GM12864 (cell line): ENCODE measurements at places on chromosomes 16 and 17.
A peak's percentile ranks its signal among the peaks of the same experiment; 100 is the strongest.

DNA sequence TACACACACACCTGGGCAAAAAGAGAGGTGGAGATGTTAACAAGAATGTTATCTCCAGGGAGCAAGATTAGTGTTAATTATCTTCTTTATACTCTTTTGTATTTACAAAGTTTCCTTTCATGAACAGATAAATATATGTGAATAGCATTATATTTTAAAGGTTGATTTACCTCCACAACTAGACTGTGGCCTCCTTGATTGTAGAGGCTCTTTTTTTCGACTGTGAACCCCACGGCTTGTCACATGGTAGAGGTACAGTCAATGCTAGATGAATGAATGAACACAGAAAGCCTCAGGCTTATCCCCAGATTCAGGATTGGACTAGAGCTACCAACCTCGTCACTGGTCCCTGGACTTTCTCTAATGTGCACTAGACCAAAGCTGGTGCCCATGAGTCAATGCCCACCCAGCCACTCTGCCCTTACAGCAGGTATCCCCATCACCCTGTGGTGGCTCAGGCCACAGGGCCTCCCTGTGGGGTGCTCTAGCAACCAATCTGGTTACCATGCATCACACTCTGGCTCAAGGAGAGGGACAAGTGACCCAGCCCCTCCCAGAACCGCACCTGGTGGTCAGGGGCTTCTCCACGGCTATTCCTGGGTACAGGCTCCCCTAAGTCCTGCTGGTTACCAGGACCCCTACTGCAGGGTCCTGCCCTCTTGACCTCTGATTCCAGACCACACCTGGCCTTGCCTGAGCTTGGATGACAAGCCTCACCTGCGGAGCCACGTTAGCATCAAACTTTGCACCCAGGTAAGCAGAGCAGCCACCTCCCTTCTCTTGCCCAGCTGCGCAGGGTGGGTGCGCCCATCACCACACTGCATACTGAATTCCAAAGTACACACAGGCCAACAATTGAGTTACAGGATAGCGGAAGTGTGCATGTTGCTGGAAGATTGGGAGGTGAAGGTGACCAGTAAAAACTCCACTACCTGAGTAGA lies 101.0 kb downstream of the CDYL2 start:
- DNase-seq = no peak

DNA sequence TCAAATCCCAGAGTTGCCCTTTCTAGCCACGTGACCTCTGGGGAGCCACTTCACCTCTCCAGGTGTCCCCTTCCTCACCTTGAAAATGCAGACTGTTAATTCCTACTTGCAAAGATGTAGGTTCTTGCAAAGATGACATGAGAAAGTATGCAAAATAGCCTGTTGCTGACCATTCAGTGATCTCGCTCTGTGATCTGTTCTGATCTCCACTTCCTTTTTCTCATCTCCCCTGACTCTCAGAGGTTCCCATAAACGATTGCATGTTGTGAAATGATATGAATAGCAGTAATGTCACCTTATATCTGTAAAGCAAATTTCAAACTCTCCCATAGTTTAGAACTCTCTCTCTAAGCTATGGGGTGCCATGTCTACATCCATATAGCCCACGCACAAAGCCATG lies 182.3 kb downstream of the TMEM132E start:
- DNase-seq = no peak

DNA sequence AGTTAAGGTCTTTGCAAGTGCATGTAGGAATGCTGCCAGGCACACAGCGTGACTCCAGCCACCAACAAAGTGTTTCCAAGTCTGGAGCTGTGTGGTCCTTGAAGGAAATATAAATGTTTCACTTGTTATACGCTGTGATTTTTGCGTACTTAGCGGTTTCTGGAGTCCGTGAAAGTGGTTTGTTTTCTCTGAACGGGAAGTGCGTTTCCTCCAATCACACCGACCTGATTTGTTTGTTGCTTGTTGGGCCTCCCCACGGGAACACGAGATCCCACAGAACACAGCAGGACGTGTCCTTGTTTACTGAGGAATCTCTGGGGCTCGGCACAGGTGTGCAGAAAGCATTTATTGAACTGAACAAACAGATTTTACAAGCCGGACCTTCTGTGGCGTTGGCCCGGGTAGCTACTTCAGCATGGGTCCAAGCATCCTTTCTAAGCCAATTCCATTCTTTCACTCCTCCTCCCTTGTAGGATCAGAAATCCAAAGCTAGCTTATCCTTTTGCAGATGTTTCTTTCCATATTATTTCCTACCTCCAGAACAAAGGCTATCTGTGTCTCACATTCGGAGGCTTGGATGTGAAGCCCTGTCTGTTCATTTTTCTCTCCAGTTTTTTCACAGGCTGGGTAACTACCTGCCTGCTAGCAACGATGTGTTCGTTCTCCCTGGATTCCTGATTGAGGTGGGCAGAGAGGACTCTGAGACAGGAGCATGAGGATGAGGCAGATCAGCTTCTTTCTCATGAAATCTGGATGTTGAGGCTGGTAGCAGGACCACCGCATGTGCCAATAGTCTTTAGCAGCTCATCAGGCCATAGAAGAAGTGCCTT lies 44.6 kb downstream of the ABAT start:
- DNase-seq = no peak

DNA sequence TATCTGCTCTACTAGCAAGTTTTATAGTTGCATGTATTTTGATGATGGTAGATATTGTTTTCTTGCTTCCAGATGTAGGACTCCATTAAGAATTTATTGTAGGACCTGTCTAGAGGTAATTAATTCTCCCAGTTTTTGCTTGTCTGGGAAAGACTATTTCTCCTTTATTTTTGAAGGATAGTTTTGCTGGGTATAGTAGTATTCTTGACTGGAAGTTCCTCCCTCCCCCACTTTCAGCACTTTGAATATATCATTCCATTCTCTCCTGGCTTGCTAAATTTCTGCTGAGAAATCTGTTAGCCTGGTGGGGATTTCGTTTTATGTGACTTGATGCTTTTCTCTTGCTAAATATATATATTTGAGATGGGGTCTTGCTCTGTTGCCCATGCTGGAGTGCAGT lies 8.0 kb upstream of the PHB1 start:
- DNase-seq = no peak

DNA sequence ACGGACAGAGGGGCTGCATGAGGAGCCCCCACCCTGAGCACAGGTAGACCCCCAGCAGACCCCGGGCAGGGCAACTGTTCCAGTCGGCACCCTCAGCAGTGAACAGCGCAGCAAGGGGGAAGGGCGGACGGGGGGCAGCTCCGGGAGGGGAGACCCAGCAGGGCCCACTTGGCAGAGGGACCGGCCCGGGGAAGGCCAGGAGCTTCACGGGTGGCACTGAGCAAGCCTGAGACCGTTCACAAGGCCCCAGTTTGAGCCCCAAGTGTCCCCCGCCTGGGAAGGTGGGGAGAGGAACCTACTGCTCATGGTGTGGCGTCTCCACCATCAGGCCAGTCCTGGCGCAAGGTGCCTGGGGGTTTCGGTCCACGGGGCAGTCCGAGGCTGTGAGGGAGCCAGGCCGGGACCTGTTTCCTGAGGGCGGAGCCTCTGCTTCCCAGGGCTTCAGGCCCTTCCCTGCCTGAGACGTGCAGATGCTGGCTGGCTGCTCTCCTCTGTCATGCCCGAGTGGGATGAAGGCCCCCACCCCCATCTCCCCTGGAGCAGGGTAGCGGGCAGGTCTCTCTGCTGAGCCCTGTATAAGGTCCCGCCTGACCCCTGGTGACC lies 54.4 kb upstream of the GNG13 start:
- DNase-seq = no peak

GRCh38 chr16:67014634-67015312 lies 14.2 kb upstream of the CBFB start:
- DNase-seq = no peak

DNA sequence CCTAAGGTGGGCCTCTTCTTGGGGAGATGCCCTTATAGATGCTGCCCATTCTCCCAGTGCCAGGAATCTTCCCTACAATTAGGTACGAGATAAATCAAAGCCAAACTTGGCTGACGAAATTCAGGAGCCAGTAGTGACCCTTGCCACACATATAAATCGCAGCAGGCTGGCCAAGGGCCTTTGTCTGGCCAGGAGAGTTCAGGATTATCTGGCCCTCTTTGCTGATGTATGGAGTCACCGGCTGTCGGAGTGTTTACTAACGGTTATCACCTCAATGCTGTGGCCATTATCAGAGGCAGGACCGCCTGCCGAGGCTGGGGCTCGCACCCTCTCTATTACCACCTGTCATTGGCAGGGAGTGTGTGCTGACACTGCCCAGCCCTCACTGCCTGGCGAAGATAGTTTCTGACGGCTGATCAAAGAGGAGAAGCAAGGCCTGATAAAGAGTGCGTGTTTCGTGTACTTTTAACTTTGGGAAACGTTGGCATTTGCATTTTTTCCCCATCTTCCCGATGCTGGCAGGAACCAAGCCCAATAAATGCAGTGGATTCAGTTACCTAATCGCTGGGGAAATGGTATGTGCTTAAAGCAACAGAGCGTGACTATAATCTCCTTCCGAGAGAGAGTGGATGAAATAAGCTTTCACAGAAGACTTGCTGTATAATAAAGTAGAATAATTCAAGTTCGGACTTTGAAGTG lies 32.8 kb upstream of the TBX2 start:
- DNase-seq = no peak

DNA sequence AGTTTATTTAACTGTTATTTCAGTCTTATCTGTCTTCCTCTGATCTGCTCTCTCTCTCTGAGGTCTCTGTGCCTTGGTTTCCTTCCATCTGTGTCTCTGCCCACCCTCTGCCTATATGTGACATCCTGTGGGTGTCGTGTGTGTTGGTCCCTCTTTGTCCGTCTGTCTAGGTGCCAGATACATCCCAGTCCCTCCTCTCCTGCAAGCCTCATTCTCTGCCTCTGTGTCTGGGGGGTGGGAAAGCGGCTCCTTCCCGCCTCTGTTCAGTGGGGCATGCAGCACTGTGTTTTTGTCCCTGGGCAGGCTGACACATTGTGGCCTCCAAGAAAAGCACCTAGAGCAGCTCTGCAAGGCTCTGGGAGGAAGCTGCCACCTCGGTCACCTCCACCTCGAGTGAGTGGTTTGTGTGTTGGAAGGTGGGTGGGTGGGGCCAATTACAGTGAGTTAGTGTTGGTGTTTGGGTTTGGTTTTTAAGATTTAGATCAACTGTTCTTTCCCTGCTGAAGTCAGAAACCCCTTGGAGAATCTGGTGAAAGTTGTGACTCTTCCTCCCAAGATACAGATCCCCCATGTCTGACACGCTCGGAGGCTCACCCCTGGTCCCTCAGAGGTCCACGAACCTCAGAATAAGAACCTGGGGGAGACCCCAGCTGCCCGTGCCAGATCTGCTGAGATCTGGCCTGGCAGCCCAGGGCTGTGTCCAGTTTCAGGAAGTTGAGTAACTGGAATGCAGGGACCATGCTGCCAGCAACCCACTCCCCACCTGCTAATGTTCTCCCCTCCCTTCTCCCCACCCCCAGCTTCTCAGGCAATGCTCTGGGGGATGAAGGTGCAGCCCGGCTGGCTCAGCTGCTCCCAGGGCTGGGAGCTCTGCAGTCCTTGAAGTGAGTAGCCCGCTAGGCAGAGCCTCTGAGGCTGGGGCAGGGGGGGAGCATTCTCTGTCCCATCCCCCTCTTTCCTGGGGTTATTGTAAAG lies 50.9 kb upstream of the CPNE2 start:
- peak; percentile 77 for DNase-seq

DNA sequence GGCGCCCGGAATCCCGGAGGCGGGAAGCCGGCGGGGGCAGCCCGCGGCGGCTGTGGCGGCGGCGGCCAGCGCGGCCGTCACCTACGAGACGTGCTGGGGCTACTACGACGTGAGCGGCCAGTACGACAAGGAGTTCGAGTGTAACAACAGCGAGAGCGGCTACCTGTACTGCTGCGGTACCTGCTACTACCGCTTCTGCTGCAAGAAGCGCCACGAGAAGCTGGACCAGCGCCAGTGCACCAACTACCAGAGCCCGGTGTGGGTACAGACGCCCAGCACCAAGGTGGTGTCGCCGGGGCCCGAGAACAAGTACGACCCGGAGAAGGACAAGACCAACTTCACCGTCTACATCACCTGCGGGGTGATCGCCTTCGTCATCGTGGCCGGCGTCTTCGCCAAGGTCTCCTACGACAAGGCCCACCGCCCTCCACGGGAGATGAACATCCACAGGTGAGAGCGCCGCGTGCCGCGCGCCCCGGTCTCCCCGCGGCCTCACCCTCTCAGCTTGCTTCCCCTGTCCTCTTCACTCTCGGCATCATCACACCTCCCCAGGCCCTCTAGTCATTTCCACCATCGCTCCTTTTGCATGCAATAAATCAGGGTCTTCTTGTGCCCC lies 706 bp downstream of the SHISA6 start:
- no peak for DNase-seq

DNA sequence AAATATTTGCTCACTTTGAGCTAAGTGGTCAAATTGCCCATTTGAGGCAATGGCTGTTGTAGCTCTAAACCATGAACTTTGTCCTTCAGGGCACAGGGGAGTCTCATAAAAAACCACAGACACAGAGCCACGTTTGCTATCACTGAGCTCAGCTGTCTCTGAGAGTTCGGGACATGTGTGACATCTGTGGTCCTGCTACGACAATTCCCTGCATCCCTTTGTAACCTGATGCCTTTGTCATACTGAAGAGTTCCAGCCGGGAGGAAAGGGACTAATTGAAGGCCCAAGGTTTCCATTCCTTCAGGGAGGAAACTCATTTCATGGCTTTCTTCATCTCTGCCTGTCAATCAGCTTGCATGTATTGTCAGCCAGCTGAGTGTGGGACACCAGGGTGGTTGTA lies 599.4 kb upstream of the CDH5 start:
- DNase-seq = no peak

DNA sequence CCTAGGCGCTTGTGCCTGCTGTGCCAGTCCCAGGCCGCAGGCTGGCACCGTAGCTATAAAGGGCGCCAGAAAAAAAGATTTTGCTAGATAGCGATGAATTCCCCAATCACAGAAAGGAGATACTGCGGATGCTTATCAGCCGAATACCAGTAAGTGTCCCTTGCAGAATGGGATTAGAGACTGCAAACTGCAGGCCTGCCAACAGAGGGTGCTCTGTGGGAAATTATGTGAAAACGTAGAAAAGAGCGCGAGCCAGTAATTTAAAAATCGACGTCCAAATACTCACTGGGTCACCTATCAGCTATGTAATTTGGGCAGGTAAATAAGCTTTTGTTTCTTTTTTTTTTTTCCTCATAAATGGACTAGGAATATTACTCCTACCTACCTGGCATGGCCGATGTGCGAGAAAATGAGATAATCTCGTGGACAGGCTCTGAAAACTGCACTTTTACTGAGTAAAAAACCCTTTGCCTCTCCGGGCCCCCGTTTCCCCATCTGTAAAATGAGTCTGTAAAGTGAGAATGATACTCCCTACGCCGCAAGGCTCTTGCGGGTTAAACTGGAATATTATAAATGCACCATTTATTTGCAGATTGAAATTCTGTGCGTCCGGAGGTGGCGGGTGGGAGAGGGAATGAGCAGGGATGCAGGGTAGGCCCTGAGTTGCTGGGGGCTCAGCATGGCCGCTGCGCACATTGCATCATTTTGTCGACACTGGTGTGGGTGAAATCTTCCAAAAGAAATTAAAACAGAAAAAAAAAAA lies 1.2 kb upstream of the COG1 start:
- DNase-seq = peak; percentile 62

GRCh38 chr17:13268791-13269595 lies 251.2 kb upstream of the ELAC2 start:
- DNase-seq = no peak
